Uterus (tissue), 4 donors: ENCODE measurements at places on chromosomes 3 and 15. TPM values are rescaled to one million over a fixed set of nuclear protein-coding genes. Genes with fewer than 3 reads are reported as not detected.

TPRG1 gene
- 8.3 TPM for total RNA-seq

DHFR2 gene
- total RNA-seq = 1.5 TPM

ROPN1 gene
- not detected for total RNA-seq

IL5RA gene
- total RNA-seq = 3.6 TPM

CACNA1D gene
- total RNA-seq = 97.5 TPM

CYP1A1 gene
- 0.29 TPM for total RNA-seq

CGNL1 gene
- 15.1 TPM for total RNA-seq

GOLIM4 gene
- 35.4 TPM for total RNA-seq

MOBP gene
- 0.43 TPM for total RNA-seq

VPS18 gene
- total RNA-seq = 33.3 TPM

EPHA3 gene
- total RNA-seq = 22.3 TPM

GPR87 gene
- 0.21 TPM for total RNA-seq

LRRIQ4 gene
- total RNA-seq = not detected

ERC2 gene
- total RNA-seq = not detected

CEP19 gene
- not detected for total RNA-seq

NLGN1 gene
- total RNA-seq = 10.3 TPM

GASK1A gene
- 57.1 TPM for total RNA-seq

CLDN16 gene
- total RNA-seq = not detected

CRABP1 gene
- total RNA-seq = not detected

MME gene
- total RNA-seq = 1.5 TPM

PLXND1 gene
- total RNA-seq = 343 TPM

LOXL1 gene
- total RNA-seq = 19.4 TPM

RAD51 gene
- total RNA-seq = not detected

CCR3 gene
- total RNA-seq = not detected

PARP15 gene
- under 0.01 TPM for total RNA-seq
